ENCODE measurements at places on chromosomes 5 and 9.

DNA sequence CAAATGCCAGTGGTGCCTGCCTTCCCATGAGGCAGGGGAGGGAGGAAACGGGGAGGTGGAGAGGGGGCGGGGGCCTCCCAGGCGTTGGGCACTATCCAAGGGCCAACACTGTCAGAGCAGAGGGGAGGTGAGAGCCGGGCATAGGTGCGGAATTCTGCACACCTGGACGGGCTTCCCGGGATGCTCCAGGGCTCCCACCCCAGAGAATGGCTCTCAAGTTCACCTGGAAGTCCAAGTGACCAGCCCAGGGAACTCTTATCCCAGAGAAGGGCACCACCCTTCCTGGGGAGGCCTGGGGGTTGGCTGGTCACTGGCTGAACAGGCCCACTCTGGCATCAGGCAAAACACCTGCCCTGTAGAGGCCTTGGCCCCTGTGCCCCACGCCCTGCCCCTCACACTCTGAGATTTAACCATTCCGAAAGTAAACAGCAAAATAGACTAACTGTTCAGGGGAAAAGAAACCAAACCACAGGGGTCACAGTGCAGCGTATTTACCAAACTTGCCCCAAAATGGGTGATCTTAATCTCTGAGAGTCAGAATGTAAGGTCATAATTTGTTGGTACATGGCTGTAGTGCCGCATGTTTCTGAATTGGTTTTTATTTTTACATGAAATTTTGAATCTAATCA lies 2.7 kb downstream of the CSF2 start:
- no peak for DNase-seq

GRCh38 chr5:7192016-7192415 lies 203.9 kb upstream of the ADCY2 start:
- no peak for DNase-seq

DNA sequence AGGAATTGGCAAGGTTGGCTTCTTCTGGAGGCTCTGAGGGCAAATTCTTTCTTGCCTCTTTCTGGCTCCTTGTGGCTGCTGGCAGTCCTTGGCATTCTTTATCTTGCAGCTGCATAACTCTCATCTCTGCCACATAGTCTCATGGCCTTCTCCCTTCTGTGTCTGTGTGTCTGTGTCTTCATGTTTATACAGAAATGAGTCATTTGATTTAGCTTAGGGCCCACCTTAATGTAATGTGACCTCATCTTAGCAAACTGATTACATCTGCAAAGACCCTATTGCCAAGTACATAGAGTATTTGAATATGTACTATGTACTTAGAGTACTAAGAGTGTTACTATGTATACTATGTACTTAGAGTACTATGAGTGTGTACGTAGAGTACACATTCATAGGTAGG lies 122.5 kb downstream of the RFK start:
- no peak for DNase-seq

DNA sequence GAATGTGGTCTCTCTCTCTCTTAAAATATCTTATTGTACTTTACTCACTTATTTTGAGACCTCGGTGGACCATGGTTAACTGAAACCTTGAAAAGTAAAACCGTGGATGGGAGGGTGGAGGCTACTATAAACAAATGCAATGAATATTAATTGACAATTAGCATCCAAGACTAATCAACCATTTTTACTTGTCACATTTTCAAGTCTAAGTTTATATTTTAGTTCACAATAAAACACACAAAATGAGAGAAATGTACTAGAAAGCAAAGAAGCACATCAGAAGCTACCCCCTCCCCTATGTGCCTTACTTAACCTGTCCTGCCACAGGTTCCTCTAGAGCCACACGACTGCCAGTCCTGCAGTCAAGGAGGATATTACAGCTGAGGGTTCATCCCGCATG lies 4.6 kb downstream of the ARL15 start:
- no peak for DNase-seq

DNA sequence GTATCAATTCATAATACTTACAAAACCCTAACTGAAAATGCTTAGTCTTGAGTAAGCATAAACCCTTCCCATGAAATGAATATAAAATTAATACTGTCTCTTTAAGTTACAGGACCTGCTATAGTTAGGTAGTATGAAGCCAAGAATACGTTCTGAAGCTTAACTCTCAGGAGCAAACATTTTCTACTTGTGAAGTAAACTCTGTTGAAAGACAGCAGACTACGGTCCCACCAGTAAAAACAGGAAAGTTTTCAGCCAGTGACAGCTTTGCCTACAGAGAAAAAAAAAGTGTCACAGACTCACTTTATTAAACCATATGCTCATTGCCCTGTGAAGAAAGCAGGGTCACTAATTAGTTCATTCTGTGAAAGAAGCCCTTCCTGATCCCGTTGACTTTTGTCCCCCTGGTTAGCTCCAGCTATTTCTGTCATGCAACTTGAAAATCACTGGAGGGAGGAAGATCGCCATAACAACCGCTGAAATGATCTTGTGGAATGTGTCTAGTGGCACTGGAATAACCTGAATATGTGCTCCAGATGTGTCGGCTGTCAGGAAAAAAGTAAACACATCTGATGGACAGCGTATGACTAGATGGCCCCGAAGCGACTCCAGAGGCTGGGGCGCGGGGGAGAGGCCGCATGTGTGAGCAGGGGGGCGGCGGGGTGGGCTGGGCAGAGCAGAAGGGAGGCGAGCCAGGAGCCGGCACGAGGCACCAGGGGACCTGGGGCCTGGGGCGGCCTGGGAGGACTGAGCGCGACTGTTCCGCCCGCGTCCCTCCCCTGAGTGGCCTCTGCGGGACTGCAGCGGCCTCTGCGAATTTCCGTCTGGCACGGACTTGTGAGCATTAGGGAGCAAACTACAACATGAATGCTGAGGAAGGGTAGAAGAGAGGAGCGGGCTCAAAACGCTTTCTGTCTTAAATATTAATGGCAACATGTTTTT lies 41.9 kb downstream of the BNC2 start:
- DNase-seq: no peak

DNA sequence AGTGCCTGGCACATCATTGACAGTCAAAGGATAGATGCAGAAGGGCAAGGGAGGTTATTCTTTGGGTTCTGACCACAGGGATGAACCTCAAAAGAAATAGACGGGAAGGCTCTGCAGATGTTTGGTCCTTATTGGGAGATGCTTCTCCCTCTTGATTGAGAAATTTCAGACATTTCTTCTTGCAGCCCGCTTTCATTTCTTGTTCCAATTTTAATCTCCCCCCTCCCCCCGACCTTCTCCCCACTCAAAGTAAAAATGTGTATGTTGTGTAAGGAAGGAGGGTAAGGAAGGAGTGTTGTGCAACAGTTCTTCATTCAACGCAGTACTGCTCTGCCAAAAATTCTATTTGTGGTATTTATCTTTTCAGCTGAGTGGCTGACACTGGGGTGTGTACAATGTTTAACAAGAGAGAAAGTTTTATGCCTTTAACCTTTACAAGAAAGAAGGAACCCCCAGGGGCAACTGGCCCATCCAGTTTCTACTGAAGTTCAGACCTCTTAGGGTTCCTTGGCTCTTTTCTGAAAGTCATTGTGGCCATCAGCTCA lies 46.3 kb upstream of the TNFSF15 start:
- DNase-seq: peak; percentile 47

GRCh38 chr9:110900456-110900855 lies 137.8 kb downstream of the LPAR1 start:
- no peak for DNase-seq

DNA sequence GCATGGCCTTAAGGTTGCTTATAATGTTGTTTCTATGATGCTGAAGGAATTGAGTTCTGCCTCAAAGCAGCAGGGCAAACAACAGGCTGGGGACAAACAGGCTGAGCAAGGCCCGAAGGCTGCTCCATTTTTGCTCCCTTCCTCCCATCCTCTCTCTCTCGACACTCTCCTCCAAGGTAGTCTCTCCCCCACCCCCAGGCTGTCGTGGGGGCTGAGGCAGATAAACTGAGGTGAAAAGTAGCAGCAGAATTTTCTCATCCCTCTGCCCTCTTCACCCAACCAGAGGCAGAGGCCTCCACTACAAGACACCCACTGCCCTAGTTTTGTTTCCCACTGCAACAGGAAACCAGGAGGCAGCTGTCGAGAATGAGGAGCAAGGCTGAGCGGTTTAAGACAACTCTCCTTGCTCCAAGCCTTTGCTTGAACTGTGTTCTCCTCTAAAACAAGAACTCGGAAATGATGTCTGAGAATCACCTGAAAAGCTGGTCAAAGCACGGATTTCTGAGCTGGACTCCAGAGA lies 13.5 kb upstream of the GNA14 start:
- DNase-seq: no peak

GRCh38 chr9:16869882-16870595 lies 431 bp downstream of the BNC2 start:
- DNase-seq: no peak

- DNase-seq: peak; percentile 72
Observed at GRCh38 chr5:124902097-124902821, 155.8 kb upstream of the ZNF608 start.

DNA sequence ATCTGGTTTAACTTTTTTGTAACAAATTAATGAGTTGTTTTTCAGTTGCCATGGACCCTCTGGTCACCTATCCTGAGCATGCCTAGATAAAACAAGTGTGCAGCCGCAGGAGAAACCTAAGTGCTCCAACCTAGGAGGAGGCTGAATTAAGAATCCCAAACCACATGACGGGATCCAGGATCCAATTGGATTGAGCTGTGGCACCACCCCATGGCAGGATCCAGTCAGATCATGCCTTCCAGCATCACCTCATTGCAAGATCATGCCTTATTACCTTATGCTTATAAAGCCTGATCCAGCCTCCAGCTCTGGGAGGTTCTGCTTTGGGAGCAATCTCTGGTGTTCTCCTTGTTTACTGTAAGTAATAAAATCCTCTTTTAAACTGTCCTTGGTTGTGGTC lies 662.0 kb downstream of the TLR4 start:
- DNase-seq: no peak

GRCh38 chr5:151456321-151456940 lies 9.0 kb downstream of the SLC36A1 start:
- DNase-seq: no peak

DNA sequence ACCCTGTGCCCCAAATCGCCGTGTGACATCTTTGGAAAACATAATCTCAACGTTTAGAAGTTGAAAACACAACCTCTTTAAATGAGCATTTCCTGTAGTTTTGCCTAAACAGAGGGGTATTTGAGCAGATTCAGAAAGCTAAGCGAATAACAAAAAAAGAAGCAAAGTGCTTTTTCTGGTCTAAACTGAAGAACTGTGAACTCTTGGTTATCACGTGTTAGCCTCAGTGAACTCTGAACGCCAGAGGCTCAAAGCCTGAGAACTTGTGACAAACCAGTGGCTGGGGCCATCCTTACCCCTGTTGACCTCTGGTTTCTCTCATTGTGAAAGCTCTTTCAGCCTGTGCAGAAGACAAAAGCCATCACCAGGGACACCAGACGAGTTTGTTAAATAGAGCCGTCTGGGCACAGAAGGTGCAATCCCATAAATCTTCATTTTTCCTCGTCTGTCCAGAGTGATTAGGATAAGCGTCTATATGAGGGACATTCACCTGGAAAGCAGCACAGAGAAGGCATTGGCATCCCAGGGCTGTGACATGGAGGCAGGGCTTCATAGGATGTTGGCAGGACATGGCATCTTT lies 61.4 kb upstream of the ICE1 start:
- DNase-seq: no peak

DNA sequence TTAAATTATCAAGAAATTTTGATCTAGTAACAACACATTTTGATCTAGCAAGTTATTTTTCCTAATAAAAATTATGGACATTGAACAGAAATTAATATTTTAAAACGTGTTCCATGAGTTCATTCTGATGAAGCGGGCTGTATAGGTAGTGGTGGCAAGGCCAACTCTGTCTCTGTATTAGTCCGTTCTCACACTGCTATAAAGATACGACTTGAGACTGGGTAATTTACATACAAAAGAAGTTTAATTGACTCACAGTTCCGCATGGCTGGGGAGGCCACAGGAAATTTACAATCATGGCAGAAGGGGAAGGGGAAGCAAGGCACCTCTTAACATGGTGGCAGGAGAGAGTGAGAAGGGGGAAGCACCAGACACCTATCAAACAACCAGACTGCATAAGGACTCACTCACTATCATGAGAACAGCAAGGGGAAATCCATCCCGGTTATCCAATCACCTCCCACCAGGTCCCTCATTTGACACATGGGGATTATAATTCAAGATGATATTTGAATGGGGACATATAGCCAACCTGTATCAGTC lies 61.2 kb downstream of the TMEM232 start:
- no peak for DNase-seq

- no peak for DNase-seq
Observed at GRCh38 chr9:13555516-13555915, 276.0 kb upstream of the MPDZ start.

GRCh38 chr9:26437056-26437711 lies 455.4 kb downstream of the CAAP1 start:
- DNase-seq: no peak

DNA sequence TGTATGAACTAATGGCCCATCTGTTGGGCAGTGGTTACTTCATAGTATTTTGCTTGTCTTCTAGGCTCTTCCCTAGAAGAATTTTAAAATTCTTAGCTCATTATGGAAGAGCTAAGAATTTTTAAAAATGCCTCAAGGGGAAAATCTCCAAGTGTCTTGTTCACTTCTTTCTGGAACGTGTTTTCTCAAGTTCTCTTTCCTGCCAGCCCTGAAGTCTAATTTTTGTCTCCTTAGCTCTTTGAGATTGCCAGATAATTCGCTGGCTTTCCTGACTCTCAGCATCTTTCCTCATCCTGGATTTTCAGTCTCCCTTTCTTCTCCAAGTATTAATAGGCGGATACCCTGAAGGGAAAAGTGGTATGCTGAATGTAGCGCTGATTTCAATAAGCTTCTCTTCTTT lies 395.4 kb downstream of the ARRDC3 start:
- DNase-seq: no peak

All from inflammatory macrophage (primary cell).